NCI-H2029 (cell line): ENCODE measurements at places on chromosomes 5 and 9.
A peak's percentile ranks its signal among the peaks of the same experiment; 100 is the strongest.

- no peak for DNase-seq
These were observed 110.3 kb downstream of the SLC12A2 start for GRCh38 chr5:128193665-128194390.

- peak; percentile 56 for DNase-seq
These were observed at the start of gene IL11RA for GRCh38 chr9:34651876-34652601. TSS of gene IL11RA (plus strand) at chr9:34652185. CDS start at chr9:34655218, 3,033 bp downstream.

- no peak for DNase-seq
These were observed 183.5 kb upstream of the ACO1 start for GRCh38 chr9:32200896-32201295.

GRCh38 chr5:96049398-96050272 lies 88.0 kb upstream of the ELL2 start:
- no peak for DNase-seq

GRCh38 chr5:107597247-107597646 lies 73.5 kb downstream of the EFNA5 start:
- DNase-seq, result no peak

- no peak for DNase-seq
These were observed 703.5 kb upstream of the RGMB start for GRCh38 chr5:98069876-98070512.

DNA sequence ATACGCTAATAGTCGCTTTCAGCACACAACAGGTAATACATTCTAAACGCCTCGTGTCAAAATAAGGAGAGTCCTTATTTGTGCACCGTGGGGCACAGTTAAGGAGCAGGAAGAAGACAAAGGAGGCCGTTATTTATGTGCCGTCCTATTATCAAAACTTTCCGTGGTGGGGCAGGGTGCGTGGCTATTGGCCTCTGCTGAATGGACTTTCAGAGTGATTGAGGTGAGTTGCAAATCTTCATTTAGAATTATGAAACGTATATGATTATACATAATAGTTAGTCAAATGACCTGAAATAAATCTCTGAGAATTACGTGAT lies 833 bp downstream of the C5orf24 start:
- peak; percentile 23 for DNase-seq

- DNase-seq, result no peak
These were observed 173.6 kb downstream of the FANCC start for GRCh38 chr9:95143591-95144561.

GRCh38 chr5:127839496-127840197 lies 136.5 kb downstream of the CCDC192 start:
- DNase-seq, result no peak

DNA sequence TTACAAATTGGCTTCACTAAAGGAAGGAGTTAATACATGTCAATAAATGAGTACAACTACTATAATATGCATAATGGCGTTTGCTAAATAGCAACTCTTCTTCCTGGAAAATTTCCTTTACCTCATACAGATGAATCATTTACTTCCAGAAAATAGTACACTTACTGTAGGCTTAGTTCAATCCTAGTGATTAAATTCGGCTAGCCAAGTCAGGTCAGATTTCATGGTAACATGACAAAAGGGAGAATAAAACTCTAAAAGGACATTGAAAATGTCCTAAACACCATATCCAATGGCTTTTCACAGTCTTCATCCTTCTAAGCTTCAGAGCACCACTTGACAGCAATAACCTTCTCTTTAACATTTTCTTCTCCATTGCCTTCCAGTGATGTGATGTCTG lies 42.1 kb upstream of the ZFAND5 start:
- no peak for DNase-seq

DNA sequence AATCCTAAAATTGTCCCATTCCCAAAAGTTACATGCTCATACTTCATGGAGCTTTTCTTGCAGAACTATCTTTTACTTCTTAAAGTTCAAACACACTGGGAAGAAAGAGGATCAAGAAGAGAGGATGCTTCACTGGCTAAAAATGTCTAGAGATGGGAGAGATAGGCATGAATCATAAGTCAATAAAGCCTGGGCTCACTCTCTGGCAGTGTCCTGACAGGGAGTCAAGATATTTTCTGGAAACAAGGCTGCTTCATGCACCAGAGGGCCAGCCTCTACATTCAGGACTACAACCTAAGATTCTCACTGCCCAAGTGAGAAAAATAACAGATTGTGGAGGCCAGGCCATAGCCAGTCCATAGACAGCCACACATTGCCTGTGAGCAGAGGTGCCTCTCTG lies 1358.4 kb downstream of the EFNA5 start:
- DNase-seq, result no peak

- no peak for DNase-seq
These were observed 35.6 kb upstream of the ATP6V1G1 start for GRCh38 chr9:114551750-114552685.

- no peak for DNase-seq
These were observed 589 bp downstream of the CKS2 start for GRCh38 chr9:89311346-89312221.

- no peak for DNase-seq
These were observed 10.9 kb downstream of the PTPN3 start for GRCh38 chr9:109487247-109487646.

GRCh38 chr5:143516249-143516648 lies 112.8 kb upstream of the NR3C1 start:
- DNase-seq, result no peak

DNA sequence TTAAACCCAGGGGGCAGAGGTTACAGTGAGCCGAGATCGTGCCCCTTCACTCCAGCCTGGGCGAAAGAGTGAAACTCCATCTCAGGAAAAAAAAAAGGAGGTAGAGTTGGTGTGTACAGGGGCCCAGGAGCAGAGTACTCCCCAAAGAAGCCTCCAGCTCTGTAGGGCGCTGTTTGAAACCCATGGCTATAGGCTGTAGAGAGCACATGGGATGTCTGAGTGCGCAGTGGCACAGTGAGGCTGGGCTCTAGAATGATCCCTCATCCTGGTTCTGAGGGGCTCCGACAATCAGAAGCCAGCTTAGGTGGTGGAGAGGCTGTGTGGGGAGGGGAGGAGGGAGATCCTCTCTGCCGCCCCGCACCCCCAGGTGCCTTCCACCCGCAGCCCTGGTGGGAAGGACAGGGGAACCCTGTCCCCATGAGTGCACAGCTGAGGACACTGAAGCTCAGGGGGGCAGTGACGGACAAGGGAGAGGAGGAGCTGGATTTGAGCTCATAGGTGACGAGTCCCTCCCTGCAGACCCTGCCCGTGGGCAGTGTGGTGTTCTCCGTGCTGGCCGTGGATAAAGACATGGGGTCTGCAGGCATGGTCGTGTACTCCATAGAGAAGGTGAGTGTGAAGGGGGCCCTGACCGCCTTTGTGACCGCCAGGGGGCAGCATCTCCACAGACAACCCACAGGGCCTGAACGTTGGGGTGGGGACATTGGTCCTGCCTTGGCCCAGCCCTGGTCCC lies 24.6 kb downstream of the CDHR2 start:
- no peak for DNase-seq

DNA sequence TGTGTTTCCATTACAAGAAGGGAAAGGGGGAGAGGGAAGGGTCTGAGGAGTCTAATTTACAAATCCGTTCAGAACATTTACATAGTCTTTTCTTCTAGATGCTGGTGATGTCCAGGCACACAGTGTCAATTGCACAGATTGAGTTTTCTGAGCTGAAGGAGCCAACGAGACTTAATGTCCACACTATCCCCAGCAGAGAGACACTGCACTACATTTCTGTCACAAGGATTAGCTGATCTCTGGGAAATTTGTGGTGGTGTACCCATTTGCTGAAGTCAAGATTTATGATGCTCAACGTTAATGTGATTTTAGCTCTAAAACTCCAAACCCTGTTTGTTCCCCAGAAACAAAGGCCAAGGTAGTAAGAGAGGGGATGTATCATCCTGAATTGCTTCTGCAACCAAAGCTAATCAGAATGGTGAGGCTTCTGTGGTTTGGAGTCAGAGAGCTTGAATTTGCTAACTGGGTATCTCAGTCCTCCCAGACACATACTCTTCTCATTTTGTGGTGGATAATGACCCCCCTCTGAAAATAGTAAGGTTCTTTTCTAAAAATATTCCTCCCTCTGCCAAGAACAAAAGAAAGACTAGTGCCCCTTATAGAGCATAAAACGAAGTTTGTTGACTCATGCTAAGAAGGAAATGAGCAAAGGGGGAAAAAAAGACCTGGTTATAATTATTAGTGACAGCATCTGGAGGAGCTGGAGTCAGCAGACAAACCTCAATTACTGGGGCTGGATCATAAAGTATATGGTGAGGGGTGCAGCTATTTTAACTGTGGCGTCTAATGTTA lies 416.9 kb downstream of the PSAT1 start:
- no peak for DNase-seq

DNA sequence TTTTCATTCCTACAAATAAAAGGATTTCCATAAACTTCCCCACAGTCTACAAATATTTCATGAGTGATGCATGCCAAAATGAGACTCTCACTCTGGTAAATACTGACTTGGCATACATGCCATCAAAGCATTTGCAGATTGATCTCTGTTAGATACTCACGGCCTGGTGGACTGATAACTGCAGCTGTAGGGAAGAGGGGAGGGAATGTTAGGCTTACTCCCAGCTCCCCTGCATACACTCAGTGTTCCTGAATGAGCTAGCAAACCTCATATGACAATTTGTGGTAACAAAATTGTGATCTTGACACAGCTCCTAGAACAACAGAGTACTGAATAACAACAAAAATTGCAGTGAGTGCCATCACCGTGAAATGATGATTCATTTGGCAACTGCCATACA lies 435.3 kb downstream of the NR2F1-AS1 start:
- no peak for DNase-seq

GRCh38 chr9:128552744-128553440 lies 505 bp downstream of the SPTAN1 start:
- DNase-seq, result peak; percentile 57

- no peak for DNase-seq
These were observed 8.5 kb upstream of the ANGPTL2 start for GRCh38 chr9:127130661-127131538.

DNA sequence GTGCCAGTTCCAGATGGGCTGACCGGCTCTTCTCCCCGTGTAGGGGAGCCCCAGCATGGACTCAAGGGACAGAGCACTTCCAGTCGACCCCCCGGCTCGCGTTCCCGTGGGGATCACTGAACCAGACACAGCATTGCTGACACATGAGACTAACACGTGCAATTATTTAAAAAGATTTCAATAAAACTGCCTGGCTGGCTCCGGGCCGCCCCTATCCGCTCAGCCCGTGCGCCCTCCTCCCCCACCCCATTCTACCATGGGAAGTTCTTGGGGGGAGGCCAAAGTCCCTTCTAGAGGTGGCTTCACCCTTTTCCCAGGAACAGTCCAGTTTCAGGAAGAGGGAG lies 4.7 kb downstream of the TESK1 start:
- DNase-seq, result no peak

DNA sequence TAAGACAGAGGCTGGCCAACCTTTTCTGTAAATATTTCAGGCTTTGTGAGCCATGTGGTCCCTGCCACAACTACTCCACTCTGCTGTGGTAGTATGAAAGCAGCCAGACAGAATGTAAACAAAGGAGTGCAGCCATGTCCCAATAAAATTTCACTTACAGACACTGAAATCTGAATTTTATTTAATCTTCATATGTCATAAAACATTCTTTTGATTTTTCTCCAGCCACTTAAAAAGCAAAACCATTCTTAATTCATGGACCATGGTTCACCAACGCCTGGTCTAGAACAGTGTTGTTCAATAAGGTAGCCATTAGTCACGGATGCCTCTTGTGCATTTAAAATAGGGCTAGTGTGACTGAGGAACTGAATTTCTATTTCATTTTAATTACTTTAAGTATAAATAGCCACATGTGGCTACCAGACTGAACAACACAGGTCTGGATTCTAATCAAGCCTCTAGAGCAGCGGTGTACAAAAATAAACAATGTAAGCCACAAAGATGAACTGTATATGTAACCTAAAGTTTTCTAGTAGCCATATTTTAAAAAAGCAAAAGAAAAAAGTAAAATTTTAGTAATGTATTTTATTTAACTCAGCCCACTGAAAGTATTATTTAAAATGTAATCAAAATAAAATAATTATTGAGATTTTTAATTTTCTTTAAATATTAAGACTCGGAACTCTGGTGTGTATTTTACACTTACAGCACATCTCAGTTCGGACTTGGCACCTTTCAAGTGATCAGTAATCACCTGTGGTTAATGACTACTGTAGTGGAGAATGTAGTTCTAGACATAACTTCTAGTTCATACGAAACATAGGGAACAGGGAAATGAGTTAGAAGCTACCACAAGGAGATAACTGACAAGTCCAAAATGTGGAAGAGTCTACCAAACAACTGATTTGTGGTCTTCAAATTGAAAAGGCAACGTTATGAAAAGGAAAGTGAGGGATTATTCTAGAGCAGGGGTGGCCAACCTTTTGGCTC lies 14.3 kb downstream of the GEMIN5 start:
- no peak for DNase-seq

DNA sequence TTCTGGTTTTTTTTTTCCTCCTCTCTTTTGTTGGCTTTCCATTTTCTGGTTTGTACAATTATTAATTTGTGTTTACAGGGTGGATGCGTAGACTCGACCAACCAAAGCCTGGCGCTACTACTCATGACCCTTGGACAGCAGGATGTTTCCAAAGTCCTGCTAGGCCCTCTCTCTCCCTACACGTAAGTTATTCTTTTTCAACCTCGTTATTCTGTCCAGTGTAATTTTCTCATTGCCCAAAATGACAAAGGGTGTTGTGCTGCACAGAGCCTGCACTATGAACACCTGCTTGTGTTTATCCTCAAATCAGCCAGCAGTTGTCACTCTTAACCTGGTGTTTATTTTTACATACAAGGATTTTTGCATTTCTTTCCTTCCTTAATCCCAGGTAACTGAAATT lies 56.6 kb downstream of the RCL1 start:
- DNase-seq, result no peak

- DNase-seq, result no peak
These were observed 344.9 kb downstream of the EFNA5 start for GRCh38 chr5:107325866-107326265.

DNA sequence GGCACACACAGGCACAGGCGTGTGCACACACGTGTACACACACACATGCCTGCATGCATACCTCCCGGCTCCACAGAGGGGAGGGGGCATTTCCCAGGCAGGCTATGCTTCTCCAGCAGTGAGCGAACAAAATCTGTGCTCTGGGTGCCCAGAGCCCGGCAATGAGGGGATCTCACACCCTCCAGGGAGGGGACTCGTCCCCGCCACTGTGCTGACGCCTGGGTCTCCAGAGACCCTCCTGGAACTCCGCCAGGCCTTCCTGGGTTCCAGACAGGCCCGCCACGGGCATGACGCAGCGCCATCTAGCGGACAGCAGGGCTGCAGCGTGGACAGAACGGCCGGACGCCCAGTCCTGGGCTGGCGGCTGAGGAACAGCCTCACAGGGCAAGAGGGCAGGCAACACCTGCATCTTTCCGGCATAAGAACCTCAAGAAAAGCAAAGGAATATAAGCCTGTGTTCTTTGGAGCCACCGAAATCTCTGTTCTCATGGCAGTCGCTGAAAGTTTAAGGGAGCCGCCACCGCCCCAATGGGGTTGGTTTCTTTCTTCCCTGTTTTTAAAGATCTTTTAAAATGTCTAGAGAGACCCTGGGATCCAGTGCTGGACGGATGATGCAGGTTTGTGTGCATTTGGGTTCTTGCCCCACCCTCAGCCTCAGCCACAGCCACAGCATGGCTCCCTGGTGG lies 135.6 kb upstream of the PPP1R26 start:
- peak; percentile 28 for DNase-seq
